ENCODE measurements at places on chromosomes 4 and X.
A peak's percentile ranks its signal among the peaks of the same experiment; 100 is the strongest.

DNA sequence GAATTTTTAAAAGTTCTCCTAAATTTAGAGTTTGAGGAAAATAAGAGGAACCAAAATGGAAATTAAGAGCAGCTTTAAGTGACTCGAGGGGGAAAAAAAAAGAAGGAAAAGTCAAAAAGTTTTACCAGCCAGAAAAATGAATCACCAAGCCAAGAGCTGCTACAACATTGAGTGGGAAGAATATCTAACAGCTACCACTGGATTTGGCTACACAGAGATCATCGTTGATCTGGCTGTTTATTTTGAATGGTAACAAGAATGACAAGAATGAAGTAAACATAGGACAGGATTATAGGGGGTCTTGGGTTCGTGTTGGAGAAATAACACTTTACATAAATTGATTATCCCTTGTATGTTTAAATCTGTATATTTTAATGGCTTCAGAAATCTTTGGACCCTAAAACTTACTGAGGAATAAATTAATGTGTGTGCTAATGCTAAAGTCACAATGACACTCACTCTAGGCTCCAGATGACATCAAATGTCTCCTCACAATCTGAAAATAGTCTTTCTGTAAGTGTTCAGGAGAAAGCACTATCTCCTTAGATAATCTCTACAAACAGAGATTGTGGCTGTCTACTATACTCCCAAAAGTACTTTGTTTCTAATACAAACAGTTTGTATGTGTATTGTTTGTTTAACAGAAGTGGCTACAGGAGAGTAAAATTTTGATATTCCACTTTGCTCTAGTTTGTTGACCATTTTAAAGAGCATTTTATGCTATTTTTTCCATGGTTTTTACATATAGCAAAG, 3.1 kb upstream of the CSN3 start:
- no peak for DNase-seq

DNA sequence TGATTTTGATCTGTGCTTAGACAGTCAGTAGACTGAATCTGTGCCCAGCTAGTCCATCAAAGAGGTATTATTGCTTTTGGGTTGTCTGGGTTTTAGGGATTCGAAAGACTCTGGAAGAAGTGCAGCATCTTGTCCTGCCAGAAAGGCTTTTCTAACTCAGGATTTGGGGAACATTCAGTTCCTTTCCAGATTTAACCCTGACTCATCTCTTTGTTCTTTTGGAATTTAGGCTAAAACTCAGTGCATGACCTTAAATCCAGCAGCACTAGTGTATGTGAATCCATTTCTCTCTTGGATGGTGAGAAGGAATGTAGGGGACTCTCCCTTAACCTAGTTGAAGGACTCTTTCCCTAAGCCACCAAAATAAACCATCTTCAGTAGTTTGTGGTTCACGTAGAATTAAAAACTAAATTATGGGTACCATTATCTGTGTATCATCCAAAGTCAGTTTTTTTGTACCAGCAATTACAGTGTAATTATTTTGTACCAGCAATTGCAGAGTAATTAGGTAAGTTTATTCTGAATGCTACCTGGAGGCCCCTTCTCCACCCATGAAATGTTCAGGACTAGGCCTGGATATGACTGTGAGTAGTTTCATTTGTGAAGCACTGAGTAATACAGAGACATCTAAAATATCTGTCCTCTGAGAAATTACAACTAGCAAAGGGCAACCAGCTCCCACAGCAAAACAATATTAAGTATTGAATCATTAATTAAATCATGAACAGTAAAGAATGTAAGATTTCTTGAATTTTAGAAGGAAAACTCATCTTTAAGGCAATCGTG, 384.0 kb downstream of the TMA16 start:
- no peak for DNase-seq

GRCh38 chrX:13607331-13607995, 38.1 kb downstream of the EGFL6 start:
- DNase-seq, result no peak

DNA sequence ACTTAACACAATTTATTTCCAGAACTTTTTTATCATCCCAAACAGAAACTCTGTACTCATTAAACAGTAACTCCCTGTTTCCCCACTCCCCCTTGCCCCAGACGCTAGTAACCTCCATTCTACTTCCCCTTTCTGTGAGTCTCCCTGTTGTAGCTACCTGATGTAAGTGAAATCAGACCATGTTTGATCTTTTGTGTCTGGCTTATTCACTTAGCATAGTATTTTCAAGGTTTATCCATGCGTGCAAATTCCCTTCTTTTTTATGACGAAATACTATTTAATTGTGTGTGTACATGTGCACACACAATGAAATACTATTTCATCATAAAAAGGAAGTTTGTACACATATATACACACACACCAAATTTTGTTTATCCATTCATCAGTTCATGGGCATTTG, 5.2 kb downstream of the PKD2 start:
- DNase-seq, result no peak

DNA sequence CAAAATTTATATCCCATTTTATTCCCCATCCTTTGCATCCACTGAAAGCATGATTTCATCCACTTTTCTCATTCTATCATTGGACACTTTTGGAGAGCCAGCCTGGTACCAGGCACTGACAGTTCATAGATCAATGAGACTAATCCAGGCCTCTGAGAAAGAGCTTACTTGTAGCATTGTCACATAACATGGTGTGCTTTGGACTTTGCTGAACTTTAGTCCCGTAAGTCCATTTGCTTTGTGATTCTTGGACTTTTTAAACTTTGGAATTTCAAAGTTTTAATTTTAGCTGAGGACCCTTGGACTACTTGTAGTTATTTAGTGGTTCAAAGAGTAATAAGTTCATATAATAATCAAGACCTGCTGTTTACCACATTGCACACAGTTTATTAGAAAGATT, 11.5 kb downstream of the LIAS start:
- DNase-seq, result no peak

GRCh38 chr4:158080354-158080753, 92.5 kb downstream of the GASK1B start:
- DNase-seq, result no peak

DNA sequence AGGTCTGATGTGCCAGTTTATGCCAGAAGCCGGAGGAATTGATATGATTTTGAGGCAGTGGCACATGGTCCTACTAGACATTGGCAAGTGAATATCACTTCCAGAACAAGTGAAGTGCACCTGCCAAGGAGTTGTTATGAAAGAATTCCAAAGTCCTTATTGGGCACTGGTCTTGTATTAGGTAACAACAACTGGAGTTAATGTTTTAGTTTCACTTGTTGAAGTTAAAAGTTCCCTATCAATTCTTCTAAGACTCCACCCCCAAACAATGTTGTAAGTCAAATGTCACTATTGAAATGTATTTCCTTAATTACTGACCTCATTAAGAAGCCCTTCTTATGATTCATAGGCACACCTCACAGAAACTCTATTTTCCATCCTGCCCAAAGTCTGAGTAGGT, 3.1 kb downstream of the TET2 start:
- DNase-seq, result no peak

DNA sequence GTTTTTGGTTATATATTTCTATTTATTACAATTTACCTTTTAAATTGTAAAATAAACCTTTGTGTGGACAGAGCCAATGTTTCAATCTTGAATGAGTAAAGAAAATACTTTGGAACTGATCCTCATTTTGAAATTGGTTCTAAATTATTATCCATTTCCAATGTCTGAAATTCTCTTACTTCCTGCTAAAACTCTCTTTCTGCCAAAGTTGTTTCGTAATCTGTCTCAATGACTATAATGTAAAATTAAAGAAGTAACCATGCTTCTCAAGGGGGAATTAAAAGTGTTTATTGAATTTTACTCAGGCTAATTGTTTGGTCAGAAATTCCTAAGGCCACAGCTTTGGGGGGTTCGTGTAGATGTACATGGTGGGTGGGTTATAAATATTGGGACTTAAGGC, 34.8 kb downstream of the YIPF6 start:
- DNase-seq, result no peak

- no peak for DNase-seq
These were observed 160.9 kb upstream of the MAD2L1 start for GRCh38 chr4:120227554-120227953.

DNA sequence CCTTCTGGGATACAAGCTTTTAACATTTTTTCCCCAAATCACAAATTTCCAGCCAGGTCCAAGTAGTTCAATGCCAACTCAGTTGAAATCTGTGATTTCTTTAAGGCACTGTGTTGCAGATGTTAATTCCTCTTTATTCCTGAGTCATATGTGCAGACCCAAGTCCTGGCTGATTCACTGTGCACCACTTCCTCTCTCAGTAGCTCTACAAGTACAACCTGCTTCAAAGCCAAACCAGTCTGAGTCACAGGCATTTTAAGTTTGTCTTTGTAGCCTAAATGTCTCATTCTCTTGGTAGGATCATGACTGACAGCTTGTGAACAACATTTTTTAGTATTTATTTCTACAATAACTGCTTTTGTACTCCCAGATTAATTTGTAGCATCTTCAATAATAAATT, 165.6 kb upstream of the S100G start:
- peak; percentile 56 for DNase-seq

DNA sequence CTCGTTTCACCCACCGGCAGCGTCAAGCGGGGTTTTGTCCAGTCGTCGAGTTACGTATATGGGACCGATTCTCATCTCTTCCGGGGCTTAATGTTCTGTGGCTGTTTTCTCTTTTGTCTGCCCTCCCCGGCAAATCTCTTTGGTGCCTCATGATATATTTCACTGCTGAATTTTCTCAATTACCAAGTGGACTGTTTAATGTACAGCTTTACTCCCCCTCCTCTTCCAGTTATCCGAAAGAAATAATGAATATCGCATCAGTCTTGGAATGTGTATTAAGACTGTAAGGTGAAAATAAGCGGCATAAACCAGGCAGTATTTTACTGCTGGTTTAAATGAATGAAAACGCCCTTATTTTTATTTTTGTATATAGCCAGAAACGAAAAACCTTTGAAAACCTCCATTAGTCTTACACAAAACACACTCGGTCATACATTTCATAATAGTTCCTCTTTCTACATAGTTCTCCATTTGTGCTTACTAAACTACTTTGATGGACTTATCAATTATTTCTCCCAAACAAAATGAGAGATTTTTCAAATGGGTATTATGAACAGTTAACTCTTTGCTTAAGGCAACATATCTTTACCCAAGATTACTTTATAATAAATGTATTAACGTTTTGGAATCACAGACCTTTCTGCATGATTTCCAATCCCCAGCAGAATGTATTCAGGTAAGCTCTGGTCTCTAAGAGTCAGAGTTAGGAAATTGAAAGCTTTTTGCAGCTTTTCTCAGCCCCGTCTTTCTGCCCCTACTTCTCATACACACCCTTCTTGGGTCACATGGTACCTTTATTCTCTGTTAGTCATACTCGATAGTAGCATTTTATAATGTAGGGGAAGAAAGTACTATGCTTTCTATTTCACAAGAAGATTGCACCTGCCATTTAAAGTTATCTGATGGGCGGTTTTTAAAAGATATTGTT, 979 bp downstream of the RP2 start:
- DNase-seq, result no peak

DNA sequence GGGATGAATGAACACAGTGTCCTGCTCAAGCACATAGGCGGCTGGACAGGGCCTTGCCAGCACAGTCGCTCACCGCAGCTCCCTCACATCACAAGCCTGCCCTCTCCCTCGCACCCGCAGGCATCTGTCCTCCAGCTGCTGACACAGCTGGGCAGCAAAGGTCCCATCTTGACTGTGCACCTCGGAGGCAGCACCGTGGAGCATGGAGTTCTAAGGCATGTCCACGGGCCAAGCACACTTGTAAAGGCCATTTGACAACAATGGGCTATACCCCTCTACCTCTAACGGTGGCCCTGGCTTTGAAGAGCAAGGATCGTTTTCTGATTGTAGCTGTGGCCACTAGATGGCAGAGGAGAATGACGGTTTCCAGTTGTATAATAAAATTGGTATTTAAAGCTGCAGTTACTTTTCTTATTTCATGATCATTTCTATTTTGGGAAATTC, 53.8 kb downstream of the APLN start:
- peak; percentile 18 for DNase-seq

DNA sequence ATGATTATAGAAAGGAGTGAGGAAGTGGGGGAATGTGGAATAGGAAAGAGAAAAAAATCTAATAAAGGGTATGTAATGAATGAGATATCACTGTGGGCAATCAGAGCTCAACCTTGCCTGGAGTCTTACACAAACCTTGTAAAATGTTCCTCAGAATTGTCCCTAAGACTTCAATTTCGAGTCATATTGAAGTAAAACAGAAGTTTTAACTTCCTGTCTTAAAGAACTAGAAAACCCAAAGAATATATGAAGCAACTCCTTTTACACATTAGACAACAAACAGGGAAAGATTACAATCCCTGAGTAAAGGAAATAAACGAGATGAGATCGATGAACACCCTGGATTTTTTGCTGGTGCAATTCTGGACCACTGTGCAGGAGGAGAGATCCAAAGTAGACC, 18.0 kb downstream of the CXCL2 start:
- DNase-seq, result no peak

- DNase-seq, result no peak
These were observed 3.1 kb downstream of the ZGRF1 start for GRCh38 chr4:112633477-112634235.

- no peak for DNase-seq
These were observed 188.3 kb downstream of the SH3BGRL start for GRCh38 chrX:81390237-81390636.

DNA sequence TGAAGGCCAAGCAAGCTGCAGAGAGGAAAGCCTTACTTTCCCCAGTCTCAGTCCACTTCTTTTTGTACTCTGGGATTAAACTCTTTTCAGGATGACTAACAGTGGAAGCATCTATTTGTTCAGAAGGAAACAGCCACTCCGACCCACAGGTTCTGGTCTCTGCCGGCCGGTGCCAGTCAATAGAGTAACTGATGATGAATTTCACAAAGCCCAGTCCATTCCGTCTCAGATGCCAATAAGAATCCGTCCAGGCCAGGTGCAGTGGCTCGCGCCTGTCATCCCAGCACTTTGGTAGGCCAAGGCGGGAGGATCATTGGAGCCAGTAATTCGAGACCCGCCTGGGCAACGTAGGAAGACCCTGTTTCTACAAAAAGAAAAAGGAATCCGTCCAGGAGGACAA, 58.5 kb upstream of the HELT start:
- no peak for DNase-seq

DNA sequence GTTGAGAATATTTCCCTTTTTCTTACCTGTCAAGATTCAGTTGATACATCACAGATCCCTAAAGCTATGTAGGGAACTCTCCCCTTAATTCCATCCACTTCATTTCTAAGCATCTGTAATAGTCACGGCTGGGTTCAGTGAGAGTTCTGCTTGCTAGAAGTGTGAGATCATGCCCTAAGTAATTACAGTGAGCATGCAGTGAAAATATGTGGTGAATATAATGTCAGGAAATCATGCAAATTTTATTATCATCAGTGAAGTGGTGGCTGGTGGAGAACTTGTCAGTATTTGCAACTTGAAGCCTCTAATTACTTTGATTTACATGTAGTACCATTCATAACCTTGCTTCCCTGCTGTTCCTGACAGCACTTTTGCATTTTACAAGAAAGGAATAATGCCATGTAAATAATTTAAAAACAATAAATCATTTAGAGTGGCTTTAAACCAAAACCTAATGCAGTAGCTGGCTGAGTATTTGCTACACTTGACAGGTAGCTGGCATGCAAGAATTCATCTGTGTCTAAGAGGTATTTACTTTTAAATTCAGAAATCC, 28.3 kb upstream of the CFAP299 start:
- DNase-seq, result no peak

GRCh38 chr4:64781737-64782326, 372.6 kb upstream of the TECRL start:
- no peak for DNase-seq

Data from activated CD4-positive, alpha-beta memory T cell treated with anti-CD3 and anti-CD28 coated beads for 36 hours (primary cell).